ENCODE measurements at places on chromosomes 1 and 21. TPM values are rescaled to one million over a fixed set of nuclear protein-coding genes. Genes with fewer than 3 reads are reported as not detected.

The LCE1B gene
- not detected for total RNA-seq

DNA sequence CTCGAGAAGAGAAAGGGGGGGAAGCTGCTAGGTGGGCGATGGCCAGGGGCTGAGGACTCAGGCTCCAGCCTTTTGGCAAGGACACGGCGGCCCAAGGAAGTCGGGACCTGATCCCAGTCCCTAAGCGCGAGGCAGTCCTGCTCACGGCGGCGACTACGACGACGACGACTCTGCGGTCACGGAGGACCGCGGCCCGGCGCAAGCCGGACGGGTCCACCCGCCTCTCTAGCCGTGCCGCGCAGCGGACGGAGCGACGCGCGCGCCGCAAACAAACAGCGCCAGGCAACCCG is 401 bp downstream of the WNT9A start:
- no peak for DNase-seq

DNA sequence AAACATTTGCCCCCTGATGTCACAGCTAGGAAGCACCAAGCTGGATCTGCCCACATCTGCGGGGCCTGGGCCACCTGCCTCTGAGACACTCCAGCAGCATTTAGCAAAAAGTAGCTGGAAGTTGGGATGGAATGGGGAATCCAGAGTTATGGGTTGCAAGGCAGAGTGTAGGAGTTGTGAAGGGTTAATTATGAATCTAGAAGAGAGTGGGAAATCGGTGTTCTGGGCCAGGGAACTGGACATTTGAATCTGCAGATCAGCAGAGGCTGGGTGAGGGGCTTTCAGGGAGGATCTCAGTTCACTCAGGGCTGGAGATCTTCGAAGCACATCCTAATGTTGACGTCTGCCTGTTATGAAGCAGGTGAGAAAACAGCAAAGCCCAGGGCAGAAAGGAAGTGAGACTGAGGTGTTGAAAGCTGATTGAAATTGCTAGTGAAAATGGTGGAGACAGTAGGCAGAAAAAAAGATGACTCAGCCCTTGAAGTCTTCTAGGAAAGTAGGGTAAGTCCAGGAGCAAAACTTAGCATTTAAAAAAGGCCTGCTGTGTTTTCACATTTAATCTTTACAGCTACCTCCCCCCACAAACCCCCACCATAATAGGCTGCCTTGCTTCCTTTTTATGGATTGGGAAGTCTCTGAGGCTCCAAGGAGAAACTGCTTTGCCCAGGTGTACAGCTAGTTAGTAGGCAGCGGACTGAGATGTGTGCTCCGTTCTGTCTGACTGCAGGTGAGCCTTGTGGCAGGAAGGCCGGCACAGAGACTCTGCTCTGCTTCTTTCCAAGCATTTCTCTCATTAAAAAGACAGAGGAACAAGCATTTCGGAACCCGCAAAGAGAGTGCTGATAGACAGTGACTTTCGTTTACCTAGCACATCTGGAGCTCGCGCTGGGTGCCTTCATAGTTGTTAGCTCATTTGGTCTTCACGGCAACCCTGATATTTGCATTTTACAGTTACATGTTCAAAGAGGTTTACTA is 7.2 kb downstream of the VANGL1 start:
- DNase-seq = no peak

DNA sequence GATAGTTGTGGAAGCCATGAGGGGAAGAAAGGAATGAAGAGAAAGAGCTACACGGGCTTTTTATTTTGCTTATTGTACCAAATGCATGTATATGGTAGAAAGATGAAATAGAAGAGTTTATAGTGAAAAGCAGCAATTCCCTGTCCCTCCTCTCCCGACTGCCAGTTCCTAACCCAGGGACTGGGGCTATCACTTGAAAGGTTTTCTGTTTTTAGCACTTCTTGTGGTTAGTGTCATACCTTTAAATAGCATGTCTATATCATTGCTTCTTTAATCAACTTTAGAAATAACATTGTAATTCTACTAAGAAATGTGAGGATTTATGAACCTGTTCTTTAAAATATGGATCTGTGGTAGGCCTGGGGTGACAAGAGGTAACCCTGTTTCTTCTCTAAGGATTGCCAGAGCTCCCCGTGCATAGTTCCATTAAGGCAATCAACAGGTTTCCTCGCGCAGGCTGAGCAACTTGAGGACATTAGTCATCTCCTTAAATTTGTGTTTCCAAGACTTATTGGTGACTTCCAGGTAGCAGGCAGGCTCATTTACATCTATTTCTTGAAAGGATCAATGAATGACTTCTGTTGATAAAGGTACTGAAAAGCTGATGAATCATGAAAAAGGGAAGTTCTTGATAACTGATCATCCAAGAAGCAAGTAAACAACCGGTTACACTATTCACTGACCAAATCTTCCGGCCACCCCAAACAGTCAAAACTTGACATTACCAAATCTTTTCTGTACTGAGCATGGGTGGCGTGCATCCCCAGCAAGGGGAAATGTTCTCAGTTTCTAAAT is 37.8 kb upstream of the S1PR1 start:
- DNase-seq = no peak

The COL24A1 gene
- total RNA-seq = not detected

All from HT-29 (cell line).